Activated CD4-positive, alpha-beta T cell treated with anti-CD3 and anti-CD28 coated beads, Interleukin-2, amount 50 U/mL, for 16 hours (primary cell): ENCODE measurements at places on chromosomes 4 and X.
A peak's percentile ranks its signal among the peaks of the same experiment; 100 is the strongest.

- DNase-seq, result no peak
Observed at GRCh38 chrX:19513383-19513782, 1.9 kb downstream of the MAP3K15 start.

GRCh38 chr4:76905521-76905920, 7.6 kb upstream of the SOWAHB start:
- no peak for DNase-seq

DNA sequence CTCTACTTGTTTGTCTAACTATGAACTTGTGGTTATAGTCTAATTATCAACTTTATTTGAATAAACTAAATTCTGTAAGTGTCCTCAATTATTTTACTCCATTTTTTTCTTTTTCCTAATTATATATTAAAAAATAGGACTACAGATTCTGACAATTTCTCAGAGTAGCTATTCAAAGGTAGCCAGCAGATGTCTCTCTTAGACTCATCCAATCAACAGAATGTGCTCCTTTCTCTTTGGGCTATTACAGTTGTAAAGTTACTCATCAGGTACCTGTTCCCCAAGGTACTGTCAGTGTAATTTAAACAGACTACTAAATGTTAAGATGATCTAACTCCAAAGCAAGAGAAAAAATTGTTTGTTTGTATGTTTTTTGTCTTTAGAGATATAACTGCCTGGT, 248.6 kb downstream of the PCDH18 start:
- no peak for DNase-seq

GRCh38 chr4:153934688-153935017, 145.8 kb upstream of the SFRP2 start:
- DNase-seq, result no peak

DNA sequence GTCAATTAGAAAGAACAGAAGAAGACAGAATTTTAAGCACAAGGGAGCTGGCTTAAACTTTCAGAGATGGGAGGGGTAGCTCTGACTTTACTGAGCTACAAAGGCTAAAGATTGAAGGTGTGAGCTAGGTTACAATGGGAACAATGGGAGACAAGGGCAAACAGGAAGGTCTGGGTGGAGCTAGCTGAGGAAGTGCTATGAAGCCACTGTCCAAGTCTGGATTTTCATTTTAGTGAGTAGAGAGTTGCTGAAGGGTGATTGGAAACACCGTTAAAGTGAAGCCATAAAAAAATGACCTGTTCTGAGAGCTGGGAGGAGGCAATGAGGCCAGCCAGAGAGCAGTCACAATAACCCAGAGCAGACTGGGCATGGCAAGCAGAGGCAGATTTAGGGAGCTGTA, 104.3 kb upstream of the CITED1 start:
- no peak for DNase-seq

GRCh38 chr4:106497271-106497670, 128.7 kb upstream of the GIMD1 start:
- no peak for DNase-seq

DNA sequence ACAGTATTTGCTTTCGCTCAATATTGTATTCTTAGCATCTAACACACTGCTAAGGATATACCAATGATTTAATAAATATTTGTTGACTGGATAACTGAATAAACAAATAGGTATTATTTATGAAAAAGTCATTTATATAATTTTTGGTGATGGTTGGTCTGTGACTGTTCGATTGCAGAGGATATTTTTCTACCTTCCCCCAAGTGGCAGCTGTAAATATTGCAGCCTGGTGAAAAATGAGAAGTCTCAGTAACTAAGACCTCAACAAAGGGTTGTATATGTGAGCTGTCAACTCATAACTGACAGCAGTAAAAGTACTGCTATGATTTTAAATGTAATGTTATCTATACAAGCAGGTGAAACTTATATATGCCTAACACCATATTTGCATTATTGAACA, 36.0 kb downstream of the HTR2C start:
- no peak for DNase-seq

- no peak for DNase-seq
Observed at GRCh38 chr4:156992943-156993342, 21.3 kb upstream of the PDGFC start.

GRCh38 chr4:146273204-146273901, 59.0 kb downstream of the REELD1 start:
- no peak for DNase-seq

DNA sequence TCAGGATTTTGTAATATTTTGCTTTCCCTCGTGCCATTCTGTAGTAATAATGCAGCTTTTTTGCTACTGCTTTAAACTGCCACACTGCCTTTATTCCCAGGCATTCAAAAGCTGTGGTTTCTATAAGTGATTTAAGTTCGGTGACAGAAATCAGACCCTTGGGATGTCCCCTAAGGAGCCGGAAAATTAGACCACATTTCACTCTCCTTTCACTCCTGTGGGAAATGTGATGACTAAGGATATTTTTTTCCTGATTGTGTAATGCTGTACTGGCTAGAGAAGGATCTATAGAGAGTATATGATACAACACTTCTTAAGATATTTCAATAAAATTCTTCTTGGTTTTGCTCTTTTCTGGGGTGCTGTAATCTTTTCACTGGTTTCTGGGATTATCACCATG, 24.4 kb downstream of the UGT2A3 start:
- DNase-seq, result no peak

GRCh38 chr4:128924951-128925350, 115.5 kb downstream of the JADE1 start:
- DNase-seq, result no peak

DNA sequence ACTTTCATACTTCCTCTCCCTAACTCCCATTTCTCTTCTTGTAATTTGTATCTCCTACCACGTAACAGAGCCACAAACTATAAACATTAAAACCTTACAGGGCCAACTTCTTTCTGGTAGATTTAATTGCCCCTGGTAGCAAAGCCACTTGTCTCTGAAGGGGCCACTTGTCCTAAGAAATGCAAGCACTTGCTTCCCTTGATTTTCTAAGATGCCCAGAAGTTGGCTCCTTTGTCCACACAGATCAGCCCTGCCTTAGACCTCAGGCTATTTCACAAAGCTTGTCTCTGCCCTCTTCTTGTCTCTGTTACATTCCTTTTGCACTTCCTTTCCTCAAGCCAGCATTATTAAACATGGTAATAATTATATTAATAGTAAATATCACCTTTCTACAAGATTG, 80.6 kb upstream of the CXXC4 start:
- no peak for DNase-seq

GRCh38 chrX:118346258-118347094, 570 bp downstream of the WDR44 start:
- DNase-seq, result peak; percentile 41

DNA sequence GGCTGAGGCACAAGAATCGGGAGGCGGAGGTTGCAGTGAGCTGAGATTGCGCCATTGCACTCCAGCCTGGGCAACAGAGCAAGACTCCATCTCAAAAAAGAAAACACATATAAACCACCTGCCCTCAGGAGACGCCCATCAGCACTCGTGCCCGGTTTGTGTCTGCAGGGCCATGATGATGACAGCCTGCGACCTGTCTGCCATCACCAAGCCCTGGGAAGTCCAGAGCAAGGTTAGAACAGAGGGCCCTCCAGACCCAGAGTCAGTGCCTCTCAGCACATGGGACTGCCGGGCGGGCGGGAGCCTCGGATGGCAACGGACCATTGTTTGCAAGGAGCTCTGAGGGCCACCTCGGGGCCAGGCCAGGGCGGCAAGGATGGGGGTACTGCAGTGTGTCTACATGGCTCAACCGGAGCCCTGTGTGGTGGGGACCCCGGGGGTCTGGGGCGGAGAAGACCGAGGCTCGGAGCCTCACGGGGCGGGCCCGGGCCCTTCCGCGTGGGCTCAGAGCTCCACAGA, 9.3 kb downstream of the ATP5ME start:
- no peak for DNase-seq

- peak; percentile 42 for DNase-seq
Observed at GRCh38 chr4:39446842-39447573, 11.7 kb downstream of the RPL9 start.

GRCh38 chr4:52840531-52841370, 21.4 kb upstream of the RASL11B start:
- no peak for DNase-seq

DNA sequence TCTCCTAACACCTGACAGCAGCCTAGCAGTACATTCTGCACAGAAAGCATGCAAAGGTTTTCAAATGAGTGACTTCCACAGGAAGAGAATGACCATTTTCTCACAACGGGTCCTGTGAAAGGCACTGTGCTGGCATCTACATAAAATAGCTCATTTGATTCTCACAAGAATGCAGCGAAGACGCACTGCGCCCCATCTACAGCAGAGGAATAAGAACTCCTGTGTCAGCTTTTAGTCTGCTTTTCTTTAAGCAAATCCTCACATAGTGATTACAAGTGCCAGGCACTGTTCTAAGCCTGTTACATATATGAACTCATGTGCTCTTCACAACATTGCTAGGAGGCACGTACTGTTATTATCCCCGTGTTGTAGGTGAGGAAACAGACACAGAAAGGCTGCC, 62.5 kb downstream of the AFAP1 start:
- peak; percentile 10 for DNase-seq

GRCh38 chr4:30769093-30769492, 48.9 kb downstream of the PCDH7 start:
- no peak for DNase-seq

GRCh38 chr4:5705647-5706320, 2.6 kb downstream of the EVC2 start:
- no peak for DNase-seq

DNA sequence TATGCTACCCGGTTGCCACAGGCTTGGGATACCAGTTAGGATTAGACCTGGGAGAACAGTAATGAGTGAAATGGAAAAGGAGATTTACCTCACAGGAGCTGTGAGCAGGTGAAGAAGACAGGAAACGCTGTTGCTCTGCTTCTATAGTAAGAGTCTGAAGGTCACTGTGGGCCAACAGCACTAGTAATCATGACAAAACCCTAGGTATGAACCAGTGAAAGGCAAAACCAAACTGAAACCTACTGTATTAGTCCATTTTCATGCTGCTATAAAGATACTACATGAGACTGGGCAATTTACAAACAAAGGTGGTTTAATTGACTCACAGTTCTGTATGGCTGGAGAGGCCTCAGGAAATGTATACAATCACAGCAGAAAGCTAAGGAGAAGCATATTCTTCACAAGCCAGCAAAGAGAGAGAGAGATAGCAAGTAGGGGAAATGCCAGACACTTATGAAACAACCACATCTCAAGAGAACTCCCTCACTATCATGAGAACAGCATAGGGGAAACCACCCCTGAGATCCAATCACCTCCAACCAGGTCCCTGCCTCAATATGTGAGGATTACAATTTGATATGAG, 736.7 kb upstream of the INTU start:
- no peak for DNase-seq

- peak; percentile 16 for DNase-seq
Observed at GRCh38 chr4:143021384-143021783, 163.3 kb upstream of the USP38 start.

DNA sequence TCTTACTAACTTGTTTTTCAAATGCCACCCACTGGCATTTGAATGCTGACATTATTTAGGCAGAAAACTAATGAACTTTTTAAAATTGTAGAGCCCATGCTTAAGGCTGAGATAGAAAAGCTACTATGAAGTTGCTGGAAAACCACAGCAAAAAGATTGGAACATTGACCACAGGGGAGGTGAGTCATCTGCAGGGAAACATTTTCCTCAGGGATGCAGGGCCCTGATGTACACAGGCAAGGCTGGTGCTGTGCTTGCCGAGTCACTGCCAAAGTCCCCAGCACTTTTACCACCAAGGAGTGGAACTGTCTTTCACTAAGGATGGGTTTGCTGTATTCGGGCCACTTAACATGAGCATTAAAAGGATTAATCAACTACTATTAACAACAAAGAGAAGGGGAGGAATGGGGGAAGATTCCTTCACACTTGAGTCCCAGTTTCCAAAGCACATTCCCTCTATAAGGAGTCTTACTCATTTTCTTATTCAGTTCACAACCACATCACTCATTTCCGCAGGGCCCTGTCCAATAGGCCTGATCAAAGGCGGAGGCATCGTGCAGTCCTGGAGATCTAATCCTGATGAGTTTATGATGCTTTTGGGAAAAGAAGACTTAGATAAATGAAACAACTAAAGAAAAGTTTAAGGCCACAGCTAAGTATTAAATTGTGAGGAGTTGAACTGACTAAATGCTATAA, 202.9 kb upstream of the NPY2R start:
- no peak for DNase-seq

GRCh38 chr4:123397144-123398065, 810 bp downstream of the SPRY1 start:
- peak; percentile 50 for DNase-seq

DNA sequence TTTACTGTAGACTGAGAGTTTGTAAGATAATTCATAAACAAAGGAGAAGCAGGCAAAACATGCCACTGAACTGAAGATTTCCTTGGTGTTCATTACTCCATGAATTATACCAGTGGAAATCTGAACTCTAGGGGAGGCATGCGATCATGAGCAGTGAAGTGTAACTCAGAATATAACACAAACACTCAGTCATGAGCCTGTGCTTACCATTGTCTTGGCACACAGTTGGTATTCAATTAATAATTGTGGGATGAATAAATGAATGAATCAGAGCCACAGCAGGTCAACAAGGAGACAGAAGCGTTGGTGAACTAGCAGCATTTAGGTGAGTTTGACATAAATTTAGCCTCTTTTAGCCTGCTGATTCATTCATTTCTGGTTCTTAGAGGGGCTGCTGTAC, 263.5 kb upstream of the DKK2 start:
- no peak for DNase-seq

DNA sequence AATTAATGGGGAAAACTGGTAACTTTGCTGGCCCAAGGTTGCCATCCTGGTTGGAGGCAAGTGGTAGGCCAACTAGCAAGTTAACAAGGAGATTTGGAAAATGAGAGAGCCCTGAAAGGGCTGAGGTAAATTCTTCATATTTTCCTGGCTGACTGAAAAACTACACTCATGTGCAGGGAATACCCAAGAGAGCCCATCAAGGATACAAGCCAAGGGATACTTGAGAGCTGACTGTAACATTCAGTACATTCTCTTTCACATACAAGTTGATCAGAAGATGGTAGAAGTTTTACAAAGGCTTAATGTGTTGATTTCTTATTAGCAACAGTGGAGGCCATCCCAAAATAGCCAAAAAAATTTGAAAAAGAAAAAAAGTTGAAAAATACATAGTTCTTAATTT, 33.3 kb downstream of the IL2 start:
- DNase-seq, result no peak

DNA sequence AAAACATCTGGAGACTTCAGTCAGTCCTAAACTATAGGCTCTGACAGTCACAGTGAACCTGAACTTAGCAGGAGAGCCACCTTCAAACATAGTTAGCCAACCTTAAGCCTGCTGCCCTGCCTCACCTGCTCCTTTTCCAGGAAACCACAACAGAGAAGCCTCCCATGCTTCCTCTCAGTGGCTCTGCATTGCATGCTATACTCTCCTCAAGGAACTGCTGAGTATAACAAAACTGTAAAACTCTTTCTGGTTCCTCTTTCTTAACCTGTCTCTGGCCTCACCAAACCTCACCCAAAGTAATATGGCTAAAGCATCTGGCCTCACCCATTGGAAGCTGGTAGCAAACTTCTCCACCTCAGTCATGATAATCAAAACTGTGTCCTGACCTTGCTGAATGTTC, 122.1 kb downstream of the ANKRD50 start:
- no peak for DNase-seq

GRCh38 chrX:29397506-29397905, 810.3 kb downstream of the IL1RAPL1 start:
- no peak for DNase-seq
